Right cardiac atrium (tissue), 5 donors: ENCODE measurements at places on chromosomes 13 and 19. TPM values are rescaled to one million over a fixed set of nuclear protein-coding genes. Genes with fewer than 3 reads are reported as not detected.

GRCh38 chr13:78317030-78317429 is 286.3 kb downstream of the POU4F1 start:
- no peak for DNase-seq

- no peak for DNase-seq
Observed at GRCh38 chr13:34383728-34384127, 558.3 kb upstream of the NBEA start.

- DNase-seq = no peak
Observed at GRCh38 chr19:58037927-58038687, 4.3 kb downstream of the ZSCAN1 start.

The EFNA2 gene
- not detected for total RNA-seq

The LRRC63 gene
- total RNA-seq = not detected
